ENCODE measurements at places on chromosomes 1 and 21.

DNA sequence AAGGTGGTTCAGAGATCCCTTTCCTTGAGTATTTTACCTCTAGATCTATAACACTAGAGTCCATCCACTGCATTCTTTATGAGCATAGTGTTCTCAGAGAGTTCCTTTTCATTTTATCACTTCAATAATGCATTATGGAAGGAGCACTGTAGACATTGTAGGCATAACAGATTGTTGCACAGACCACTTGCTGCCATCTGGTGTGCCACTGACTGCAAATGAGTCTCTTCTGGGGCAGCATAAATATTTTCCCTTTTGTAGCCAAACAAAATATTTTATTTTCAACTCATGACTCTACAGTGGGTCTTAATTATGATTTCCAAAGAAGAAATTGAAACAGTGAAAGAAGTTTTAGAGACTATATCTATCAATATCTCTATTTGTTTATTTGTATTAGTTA lies 290.4 kb downstream of the OLFM3 start:
- DNase-seq, result no peak

DNA sequence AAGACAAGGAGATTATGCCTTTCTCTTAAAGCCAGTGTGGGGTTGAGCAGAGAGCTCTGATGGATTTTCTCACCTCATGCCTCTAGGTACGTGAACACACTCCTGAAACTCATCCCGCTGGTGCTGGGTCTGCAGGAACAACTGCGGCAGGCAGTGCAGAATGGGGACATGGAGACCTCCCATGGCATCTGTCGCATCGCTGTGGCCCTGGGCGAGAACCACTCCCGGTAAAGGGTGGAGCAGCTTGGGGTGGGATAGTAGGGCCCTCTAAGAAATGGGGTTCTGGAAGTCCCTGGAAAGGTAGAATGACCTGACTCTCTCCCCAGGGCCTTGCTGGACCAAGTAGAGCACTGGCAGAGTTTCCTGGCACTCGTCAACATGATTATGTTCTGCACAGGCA lies 9.5 kb downstream of the IPO13 start:
- no peak for DNase-seq

GRCh38 chr1:80531182-80531581 lies 1269.6 kb upstream of the ADGRL2 start:
- DNase-seq, result no peak

DNA sequence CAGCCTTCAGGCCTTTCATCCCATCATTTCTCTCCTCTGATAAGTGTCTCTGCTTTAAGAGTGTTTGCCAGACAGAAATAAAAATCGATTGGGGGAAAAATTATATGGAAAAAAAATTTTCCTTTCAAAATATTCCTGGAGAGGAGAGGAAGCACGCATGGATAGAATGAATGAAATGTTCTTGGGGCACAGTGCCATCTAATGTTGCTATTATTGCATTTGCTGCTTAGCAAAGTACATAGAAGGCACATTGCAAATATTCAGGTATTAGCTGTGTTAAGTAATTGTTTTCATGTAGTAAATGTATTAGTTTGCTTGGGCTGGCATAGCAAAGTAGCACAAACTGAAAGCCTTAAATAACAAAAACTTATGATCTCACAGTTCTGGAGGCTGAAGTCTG lies 18.1 kb downstream of the B3GALT5 start:
- DNase-seq, result no peak

DNA sequence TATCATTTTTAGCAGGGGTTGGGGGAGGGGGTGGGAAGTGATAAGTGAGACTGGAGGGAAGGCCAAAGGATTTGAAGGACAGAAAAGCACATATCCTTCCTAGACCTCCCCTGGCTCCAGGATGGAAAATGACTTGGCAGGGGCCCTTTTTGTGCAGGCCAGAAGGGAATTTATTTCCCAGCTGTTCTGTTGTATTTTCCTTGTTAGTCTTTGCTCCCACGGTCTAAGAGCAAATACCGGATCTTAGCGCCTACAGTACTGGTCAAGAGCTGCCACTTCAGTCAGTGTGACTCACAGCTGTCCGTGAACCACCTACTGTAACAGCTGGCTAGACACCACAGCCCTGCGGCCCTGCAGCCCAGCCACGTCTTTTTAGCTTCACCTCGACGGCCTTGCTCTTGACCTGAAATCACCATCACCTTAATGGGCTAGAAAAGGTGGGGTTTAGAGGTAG lies 51.0 kb upstream of the ERRFI1 start:
- no peak for DNase-seq

- no peak for DNase-seq
Observed at GRCh38 chr21:42666023-42666747, 12.8 kb downstream of the PDE9A start.

GRCh38 chr1:212981571-212982328 lies 31.4 kb downstream of the VASH2 start:
- no peak for DNase-seq

- no peak for DNase-seq
Observed at GRCh38 chr1:183147735-183148134, 38.3 kb upstream of the LAMC2 start.

DNA sequence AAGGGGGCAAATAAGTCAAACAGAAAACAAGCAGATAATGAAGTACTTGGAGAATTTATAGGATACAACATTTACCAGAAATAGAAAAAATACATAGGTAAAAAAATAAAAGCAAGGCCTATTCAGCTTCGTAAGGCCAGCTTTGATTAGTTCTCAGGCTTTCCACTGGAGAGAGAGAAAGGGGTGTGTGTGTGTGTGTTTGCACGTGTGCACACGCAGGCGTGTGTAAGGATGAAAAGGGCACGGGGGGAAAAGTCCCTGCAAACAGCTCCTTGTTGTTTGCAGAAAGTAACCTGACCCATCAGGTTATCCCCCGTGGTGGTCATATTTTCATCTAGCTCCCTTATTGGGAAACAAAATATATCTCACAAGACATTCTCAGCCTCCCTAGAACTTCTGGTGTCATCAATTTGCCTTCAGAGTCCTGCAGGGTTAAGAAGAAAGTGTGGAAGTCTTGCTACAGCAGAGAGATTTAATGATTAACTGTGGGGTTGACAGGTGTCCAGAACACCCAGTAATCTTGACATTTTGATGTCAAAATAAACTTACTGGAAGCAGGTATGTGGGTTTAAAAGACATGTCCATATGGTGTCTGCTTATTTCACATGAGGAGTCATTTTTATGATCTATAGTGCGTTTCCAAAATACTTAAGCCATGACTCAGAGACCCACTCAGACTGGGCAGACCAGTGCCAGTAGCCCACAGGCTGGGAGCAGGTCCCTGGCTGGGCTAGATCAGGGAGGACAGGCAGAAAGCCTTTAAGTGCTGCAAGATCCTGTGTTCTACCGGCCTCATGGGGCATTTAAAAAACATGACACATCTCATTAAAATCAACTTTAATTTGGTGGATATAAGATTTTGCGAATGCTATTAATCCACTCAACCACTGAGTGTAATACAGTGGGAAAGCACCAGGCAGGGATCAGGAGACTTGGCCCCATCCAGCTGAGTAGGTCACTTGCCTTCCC lies 487.6 kb upstream of the CAMK1G start:
- no peak for DNase-seq

DNA sequence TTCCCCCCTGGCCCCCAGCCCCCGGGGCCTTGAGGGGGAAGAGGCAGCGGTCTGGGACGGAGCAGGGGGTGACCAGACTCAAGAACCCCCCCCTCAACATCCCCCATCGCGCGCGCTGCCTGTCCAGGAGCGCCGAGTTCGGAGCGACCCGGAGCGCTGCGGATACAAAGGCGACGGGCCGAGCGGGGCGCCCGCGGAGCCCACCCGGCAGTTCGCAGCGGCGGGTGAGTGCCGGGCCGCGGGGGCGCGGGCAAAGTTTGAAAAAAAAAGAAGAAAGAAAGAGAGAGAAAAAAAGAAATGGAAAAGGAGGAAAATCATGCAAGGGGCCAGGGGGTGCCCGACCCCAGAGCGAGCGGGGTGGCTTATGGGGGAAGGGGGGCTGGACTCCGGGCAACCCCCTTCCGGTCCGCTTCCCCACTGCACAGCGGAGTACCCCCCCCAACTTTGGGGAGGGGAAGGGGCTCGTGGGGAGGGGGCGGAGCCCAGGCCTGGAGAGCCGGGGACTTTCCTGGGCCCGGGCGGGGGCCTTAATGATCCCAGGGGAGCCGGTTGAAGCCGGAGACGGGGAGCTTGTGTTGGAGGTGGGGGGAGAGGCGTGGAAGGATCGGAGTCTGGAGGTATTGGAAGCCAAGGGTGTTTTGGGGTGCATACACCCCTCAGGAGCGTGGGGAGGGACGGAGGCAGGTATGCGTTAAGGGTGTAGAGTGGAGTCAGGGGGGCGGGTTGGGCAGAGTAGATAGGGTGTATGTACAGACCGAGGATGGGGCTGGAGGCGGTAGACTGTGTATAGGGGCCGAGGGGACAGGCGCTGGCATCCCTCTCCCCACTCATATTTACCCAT lies 502 bp downstream of the VANGL2 start:
- no peak for DNase-seq

DNA sequence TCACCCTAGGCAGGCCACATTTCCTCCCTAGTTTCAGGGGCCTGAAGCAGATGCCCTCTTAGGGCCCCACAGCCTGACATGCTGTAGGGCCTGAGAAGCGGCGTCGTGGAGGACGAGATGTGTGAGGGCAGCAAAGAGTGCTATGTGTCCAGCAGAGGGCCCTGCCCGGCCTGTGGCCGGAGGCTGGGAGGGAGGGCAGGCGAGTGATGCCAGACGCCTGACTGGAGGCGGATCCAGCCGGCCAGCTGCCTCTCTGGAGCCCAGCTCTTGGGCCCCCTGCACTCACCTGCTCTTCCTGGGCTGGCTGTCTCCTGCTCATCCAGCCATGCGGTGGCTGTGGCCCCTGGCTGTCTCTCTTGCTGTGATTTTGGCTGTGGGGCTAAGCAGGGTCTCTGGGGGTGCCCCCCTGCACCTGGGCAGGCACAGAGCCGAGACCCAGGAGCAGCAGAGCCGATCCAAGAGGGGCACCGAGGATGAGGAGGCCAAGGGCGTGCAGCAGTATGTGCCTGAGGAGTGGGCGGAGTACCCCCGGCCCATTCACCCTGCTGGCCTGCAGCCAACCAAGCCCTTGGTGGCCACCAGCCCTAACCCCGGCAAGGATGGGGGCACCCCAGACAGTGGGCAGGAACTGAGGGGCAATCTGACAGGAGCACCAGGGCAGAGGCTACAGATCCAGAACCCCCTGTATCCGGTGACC lies at the start of gene GPR37L1:
GPR37L1 (plus strand) TSS at position 279 of the 697 bp plus-strand sequence; CDS start at position 326, 47 bp downstream.
- DNase-seq, result no peak

DNA sequence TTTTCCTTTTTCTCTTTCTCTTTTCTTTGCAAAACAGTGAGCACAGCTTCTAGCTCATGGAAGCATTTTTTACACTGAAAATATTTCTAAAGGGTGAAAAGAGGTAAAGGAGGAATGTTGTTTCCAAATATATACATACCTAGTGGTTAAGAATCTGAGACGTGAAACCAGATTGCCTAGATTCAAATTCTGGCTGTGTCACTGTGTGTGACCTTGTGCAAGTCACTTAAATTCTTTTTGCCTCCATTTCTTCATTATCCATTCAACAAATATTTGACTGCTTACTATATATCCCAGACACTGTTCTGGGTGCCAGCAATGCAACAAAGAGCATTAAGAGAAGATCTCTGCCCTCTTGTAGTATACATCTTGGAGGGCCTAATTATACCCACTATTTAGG lies 53.3 kb downstream of the ZFYVE9 start:
- DNase-seq, result no peak
